Large intestine (tissue), 12 donors: ENCODE measurements at places on chromosomes 5 and 9. TPM values are rescaled to one million over a fixed set of nuclear protein-coding genes. Genes with fewer than 3 reads are reported as not detected.

DNA sequence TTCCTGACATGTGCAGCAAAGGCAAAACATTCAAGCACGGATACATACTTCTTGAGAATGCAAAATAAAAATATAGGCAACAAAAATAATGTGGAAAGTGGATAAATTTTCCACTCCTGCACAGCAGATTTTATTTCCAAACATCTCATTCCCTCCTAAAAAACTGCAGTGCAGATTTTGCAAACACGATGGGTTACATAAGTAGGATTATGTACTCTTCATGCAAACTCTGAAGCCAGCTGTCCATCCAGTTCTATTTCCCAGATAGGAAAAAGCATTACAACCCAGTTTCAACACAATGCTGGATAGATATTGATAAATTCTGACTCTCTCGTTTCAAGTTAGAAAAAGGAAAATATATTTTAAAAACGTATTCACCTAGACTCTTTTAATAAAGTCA, 52.7 kb upstream of the CCNG1 start:
- H3K36me3 ChIP-seq, result no peaks in the 10 kb centered on the region
- H3K27ac ChIP-seq, result no peak overlapping the region
- peaks cover 16% of the 10 kb centered on the region for H3K4me1 ChIP-seq
- H3K27me3 ChIP-seq, result no peaks in the 10 kb centered on the region
- H3K4me3 ChIP-seq, result no peak overlapping the region

DNA sequence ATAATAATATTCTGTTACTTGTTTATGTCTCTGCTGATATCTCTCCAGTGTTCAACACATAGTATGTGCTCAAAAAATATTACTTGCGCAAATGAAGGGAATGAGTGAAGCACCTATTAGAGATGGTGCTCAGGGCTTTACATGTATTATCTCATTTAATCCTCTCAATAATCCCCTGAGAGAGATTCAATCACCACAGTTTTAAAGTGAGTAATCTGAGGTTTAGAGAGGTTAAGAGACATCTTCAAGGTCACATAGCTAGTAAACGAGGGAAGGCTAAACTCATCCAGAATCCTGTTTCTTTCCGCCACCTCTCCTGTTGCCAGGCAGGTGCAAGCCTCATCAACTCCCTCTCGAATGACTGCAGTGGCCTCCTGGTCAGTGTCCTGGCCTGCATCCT, 82.0 kb downstream of the UGCG start:
- no peak overlapping the region for H3K27ac ChIP-seq
- H3K4me3 ChIP-seq, result no peak overlapping the region
- no peaks in the 10 kb centered on the region for H3K27me3 ChIP-seq

DNA sequence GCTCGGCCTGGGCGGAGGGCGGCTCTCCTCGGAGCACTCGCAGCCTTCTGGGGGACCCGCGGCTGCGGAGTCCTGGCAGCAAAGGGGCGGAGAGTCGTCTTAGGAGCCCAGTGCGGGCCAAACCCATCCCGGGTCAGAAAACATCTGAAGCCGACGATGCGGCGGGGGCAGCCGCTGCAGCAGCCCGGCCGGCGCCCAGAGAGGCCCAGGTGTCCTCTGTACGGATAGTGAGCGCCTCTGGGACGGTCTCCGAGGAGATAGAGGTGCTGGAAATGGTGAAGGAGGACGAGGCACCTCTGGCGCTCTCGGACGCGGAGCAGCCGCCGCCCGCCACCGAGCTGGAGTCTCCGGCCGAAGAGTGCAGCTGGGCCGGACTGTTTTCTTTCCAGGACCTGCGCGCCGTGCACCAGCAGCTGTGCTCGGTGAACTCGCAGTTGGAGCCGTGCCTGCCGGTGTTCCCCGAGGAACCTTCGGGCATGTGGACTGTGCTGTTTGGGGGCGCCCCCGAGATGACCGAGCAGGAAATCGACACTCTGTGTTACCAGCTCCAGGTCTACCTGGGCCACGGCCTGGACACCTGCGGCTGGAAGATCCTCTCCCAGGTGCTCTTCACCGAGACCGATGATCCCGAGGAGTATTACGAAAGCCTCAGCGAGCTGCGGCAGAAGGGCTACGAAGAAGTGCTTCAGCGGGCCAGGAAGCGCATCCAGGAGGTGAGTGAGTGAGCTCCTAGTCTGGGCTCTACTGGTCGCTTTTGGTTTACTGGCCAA, 1.2 kb downstream of the JMY start:
- DNase-seq, result peak; percentile 33
- H3K36me3 ChIP-seq, result no peaks in the 10 kb centered on the region
- H3K4me1 ChIP-seq, result peaks cover 6% of the 10 kb centered on the region
- peak overlapping the region; percentile 86 for H3K27ac ChIP-seq

GRCh38 chr5:136736021-136736420, 370.7 kb upstream of the TRPC7 start:
- no peak overlapping the region for H3K4me3 ChIP-seq
- no peaks in the 10 kb centered on the region for H3K4me1 ChIP-seq
- H3K27me3 ChIP-seq, result no peaks in the 10 kb centered on the region
- H3K36me3 ChIP-seq, result no peaks in the 10 kb centered on the region
- DNase-seq, result no peak
- no peak overlapping the region for H3K27ac ChIP-seq

DNA sequence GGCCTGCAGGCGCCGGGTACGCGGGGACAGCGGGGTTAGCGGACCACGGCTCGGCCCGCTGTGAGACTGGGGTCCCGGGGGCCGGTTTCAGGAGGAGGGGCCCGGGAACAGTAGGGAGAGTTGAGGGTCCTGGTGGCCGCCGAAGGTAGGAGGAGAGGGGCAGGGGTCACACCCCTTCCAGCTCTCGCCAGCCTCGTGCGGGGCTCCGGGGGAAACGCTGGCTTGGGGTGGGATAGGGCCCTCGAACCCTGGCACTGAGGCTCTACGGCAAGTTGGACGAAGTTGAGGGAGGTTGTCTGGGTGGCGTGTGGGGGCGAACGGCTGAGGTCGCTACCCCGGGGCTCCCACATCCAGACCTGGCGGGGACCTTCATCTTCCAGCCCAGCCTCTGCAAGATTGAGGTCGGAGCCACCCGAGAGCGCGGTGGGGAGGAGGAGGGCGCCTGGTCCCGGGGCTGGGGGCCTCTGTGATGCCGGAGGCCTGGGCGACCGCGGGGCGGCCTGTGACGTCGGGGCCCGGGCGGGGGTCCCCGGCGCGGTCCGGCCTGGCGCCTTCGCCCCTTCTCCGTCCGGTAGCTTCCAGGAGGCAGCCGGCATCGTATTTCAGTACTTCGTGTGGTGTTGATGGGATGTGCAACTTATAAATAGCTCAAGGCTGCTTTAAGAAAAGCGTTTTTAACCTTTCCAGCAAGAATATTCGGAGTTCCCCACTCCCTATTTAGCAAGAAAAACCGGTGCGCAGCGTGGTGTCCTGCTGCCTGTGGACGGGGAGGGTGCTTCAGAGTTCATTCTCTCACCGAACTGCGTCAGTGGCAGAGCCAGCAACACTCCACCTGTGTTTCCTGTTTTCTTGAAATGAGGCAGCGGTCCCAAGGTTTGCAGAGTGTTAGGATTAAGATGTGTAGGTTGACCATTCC, 902 bp downstream of the HABP4 start:
- H3K27me3 ChIP-seq, result peaks cover 20% of the 10 kb centered on the region
- H3K36me3 ChIP-seq, result no peaks in the 10 kb centered on the region
- peak overlapping the region; percentile 61 for H3K4me3 ChIP-seq

DNA sequence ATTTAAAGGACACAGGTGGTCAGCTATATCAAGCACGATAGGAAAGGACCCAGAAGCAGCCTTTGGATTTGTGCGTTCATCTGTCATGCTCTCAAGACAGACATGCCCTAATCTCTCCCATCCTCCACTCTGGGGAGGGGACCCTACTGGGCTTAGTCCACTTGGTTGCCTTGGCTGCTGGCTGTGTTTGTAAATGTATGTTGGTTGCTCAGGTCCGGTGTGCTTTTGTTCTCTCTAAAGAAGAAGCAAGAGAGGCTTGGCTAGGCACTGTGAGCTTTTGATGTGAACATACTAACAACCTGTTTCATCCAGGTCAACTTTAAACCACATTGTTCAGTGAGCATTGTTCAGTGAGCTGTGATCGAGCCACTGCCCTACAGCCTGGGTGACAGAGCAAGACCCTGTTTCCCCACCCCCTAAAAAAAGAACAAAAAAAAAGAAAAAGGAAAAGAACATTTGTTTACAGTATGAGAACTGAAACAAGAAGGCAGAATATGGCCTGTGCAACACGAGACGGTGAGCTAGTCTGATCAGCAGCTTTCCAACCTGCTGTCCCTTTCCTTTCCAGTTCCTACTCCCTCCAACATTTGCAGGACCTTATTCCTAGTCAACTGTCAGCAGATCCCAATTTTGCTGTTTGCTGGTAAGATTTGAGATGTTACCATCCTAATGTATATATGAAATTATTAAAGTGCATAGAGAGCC, 228.3 kb downstream of the ARHGAP26 start:
- H3K4me1 ChIP-seq, result no peaks in the 10 kb centered on the region
- no peak overlapping the region for H3K27ac ChIP-seq
- no peaks in the 10 kb centered on the region for H3K36me3 ChIP-seq

DNA sequence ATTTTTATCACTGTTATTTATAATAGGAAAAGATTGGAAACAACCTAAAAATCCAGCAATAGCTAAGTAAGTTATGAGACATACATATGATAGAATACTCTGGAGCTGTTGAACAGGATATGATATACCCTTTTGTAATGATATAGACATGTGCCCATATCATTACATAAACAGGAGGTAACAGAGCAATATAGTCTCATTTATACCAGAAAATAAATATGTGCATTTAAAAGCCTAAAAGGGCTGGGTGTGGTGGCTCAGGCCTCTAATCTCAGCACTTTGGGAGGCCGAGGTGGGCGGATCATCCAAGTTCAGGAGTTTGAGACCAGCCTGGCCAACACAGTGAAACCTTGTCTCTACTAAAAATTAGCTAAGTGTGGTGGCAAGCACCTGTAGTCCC, 2.3 kb upstream of the FABP6 start:
- H3K27ac ChIP-seq, result no peak overlapping the region
- H3K27me3 ChIP-seq, result no peaks in the 10 kb centered on the region
- H3K36me3 ChIP-seq, result no peaks in the 10 kb centered on the region
- no peak overlapping the region for H3K4me3 ChIP-seq

DNA sequence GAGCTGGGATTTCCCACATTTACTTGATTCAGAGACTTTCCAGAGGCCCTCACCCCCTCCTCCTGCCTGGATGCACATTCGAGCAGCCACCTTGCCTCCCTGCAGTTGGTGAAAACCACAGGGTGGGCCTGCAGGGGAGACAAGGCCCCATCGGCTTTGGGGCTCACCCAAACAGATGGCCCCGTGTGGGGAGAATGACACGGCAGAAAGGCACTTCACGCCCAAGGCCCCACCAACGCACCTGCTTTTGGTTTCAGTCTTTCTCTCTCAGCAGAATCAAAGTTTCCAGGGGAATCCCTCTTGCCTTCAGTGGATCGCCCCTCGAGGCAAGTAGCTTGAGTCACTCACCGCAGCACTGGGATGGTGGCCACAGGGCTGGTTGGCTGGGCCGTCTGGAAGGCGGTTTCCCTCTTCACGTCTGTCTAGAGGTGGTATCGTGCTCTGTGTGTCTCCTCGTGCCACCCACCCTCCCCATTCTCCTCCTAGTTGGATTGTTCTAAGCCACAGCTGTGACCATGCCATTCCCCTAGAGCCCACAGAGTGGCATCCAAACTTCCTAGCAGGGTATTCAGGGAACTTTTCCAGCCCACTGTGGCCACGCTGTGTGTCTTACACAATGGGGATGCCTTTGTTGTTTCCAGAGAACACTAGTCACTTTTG, 31.8 kb downstream of the SEC61B start:
- H3K27me3 ChIP-seq, result no peaks in the 10 kb centered on the region
- no peaks in the 10 kb centered on the region for H3K36me3 ChIP-seq
- H3K4me3 ChIP-seq, result no peak overlapping the region
- H3K27ac ChIP-seq, result no peak overlapping the region

Gene ANKDD1B
- 18.1 TPM for polyA plus RNA-seq

Gene GFI1B
- 6.2 TPM for polyA plus RNA-seq
